Cortex of kidney (tissue), 1 donor: ENCODE measurements at places on chromosomes 1 and 21.

DNA sequence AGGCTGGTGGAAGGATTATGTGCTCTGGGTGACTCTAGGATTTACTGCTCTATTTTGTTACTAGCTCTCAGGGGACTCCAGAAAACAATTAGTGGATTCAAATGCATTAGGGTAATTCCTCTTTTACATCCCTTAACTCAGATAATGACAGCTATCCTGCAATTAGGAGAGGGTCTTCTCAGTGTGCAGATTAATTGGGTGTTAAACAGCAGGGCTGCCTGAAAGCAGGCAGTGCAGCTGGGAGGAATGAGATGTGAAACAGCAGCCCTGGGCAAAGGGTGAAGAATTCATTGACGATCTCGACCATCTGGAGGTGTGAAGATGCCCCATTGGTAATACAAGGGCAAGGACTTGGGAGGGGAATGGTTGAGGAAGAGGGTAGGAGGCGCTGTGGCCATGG, 66.1 kb downstream of the HTR6 start:
- no peak for DNase-seq

DNA sequence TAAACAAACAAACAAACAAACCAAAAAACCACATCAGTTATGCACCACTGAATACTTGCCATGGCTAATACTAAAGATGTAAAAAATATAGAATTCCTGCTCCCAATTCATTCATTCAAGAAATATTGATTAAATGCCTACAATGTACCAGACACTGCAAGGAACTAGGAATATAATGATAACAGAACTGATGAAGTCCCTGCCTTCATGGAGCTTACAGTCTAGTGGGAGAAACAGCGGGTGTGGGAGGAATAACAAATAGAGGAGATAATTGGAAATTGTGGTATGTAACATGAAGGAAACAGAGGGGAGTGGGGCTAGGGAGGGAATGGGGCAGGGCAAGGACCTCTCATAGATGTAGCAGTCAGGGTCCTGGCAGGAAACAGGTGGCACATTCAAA, 58.6 kb upstream of the NBL1 start:
- no peak for DNase-seq

DNA sequence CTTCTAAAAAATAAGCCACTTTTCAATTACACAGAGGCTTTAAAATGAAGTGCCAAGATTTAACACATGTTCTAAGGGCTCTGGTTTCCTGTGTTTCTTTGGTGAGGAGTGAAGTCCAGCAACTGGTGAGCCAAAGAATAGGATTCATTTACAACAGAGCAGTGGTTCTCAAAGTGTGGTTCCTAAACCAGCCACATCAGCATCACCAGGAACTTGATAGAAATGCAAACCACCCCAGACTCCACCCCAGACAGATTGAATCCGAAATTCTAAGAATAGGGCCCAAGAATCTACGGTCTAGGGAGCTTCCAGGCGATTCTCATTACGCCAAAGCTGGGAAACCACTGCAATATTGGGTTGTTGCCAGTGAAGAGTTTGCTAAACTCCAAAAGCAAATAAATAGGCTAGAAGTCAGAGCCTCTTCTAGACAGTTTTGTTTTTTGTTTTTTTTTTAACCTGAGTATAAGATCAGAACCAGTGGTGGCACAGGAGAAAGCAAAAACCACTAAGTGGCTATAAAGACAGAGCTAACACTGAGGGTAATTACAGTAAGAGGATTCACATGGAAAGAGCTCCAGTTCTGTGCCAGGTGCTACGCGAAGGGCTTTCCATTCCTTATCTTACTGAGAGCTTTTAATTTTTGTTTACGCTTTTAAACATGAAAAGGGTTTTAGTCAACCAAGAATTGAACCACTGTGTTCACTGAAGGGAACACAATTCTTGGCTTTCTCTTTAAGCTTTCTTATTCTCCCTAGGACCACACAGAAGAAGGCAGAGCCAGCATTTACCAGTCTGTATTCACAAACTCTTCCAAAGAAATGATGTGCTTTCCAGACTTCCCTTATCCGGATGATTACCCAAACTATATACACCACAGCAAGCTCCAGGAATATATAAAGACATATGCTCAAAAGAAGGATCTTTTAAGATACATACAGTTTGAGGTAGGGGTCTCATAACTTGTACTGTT, 42.4 kb upstream of the FMO2 start:
- DNase-seq: no peak

DNA sequence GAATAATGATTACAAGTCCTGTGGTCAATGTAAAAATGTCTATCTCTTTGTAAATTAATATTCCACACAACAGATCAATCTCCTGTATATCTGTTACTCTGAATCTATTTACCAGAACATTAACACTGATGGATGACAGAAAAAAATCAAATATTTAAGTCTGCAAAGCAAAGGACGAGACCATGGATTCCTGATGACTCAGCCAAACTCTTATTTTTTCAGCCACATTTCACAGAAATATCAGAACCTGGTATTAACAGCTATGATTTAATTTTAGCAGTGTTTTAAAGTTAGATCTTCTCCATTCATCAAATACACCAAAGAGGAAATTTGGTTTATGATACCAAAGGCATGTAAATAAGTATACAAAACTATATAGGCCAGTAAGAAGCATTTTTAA, 46.1 kb downstream of the FAF1 start:
- DNase-seq: no peak

DNA sequence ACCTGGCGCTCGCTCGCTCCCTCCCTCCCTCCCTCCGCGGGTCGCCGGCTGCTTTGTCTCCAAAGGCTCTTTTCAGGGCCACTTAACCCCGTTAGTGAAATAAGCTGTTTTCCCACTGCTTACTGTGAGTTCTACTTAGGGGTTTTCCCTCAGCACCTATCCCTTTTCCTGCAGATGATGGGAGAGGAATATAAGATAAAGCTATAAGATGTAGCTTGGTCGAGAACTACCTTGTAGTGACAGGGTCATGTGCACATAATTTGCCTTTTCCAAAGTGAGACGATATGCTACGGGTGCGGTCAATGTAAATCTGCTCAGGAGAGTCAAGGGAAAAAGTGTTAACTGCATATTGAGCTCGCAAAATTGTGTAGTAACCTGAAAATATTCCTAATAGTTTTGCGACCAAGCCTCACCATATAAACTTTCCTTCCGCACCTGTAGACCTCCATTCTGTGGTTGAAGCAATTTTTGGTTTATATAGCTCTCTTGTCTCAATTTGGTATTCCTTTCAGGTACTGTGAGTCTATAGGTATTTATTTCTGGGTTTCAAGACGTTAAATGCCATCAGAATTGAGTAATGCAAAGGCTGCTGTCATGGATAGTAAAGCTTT, 55.8 kb upstream of the BOLA1 start:
- no peak for DNase-seq
